OCI-LY7 (cell line): ENCODE measurements at places on chromosomes 3 and 15.
A peak's percentile ranks its signal among the peaks of the same experiment; 100 is the strongest.

DNA sequence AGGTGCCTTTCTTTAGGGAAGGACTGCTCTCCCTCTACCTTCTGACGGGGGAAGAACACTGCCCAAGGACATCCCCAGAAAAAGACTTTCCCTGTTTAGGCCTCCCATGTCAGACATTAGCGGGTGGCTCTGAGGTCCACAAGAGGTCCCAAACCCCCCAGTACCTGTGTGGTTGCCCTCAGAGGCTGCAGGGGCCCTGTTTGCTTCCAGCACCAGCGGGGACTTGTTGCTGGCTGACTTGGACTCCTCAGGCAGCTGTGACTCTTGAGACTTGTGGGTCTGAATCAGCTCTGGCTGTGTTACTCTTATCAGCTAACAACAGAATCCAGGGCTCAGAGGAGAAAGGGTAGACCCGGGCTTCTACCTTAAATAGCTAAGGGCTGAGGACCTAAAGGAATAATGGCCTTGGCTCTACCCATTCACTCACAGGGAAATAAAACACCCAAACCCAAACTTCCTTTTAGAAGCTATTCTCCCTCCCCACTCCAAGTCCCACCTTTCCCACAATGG lies 39.2 kb downstream of the SEMA3G start:
- DNase-seq, result no peak

DNA sequence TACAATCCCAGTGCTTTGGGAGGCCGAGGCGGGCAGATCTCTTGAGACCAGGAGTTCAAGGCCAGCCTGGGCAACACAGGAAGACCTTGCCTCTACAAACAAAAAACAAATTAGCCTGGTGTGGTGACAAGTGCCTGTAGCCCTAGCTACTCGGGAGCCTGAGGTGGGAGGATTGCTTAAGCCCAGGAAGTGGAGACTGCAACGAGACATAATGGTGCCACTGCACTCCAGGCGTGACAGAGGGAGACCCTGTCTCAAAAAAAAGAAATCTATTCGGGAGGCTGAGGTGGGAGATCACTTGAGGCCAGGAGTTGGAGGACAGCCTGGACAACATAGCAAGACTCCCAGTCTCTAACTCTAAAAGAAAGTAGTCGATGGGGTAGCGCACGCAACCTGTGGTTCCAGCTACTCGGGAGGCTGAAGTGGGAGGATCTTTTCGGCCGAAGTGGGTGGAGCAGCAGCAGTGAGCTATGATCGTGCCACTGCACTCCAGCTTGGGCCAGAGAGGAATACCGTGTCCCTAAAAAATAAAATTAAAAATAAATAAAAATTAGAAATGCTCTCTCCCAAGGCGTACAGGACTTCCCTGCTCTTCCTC lies 775 bp downstream of the C3orf33 start:
- no peak for DNase-seq

DNA sequence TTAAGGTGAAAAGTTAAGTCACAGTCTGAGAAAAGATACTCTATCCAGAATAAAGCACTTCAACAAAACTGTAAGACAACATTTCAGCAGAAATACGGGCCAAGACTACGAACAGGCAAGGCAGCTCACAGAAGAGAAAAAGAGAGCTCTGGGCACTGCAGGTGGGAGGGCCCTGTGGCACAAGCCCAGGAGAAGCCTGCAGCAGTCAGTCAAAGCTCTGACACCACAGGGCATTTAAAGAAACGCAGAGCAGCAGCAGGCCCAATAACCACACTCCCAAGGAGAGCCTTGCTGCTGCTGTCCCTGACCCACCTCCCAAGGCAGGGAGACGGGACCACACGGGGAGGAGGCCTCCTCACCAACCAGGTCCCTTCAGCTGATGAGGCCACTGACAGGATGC lies 19.2 kb downstream of the CHSY1 start:
- DNase-seq, result no peak

- no peak for DNase-seq
Measured at GRCh38 chr3:157624801-157625200, 121.6 kb upstream of the VEPH1 start.

DNA sequence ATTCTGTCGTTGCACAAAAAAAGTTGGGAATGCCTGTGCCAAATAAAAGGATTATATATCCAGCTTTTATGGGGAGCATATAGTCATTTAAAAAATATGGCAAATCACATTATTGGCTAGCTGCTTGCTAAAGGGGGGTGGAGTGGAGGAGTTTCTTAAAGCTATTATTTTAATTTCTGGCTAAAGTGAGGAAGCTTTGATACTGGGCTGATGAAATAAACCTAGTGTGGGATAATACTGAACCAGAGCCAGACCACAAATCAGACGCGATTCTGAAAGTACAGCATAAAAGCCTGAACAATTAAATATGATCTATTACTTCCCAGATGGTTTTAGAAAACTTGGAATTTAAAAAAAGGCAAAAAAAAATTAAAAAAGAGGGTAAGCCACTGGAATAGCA lies 14.4 kb downstream of the POLR2M start:
- DNase-seq, result no peak

- peak; percentile 25 for DNase-seq
Measured at GRCh38 chr15:69958496-69959084, 139.1 kb downstream of the TLE3 start.

- no peak for DNase-seq
Measured at GRCh38 chr3:66487465-66487864, 13.4 kb downstream of the LRIG1 start.

- DNase-seq, result no peak
Measured at GRCh38 chr3:179528772-179529171, 34.0 kb upstream of the ACTL6A start.

DNA sequence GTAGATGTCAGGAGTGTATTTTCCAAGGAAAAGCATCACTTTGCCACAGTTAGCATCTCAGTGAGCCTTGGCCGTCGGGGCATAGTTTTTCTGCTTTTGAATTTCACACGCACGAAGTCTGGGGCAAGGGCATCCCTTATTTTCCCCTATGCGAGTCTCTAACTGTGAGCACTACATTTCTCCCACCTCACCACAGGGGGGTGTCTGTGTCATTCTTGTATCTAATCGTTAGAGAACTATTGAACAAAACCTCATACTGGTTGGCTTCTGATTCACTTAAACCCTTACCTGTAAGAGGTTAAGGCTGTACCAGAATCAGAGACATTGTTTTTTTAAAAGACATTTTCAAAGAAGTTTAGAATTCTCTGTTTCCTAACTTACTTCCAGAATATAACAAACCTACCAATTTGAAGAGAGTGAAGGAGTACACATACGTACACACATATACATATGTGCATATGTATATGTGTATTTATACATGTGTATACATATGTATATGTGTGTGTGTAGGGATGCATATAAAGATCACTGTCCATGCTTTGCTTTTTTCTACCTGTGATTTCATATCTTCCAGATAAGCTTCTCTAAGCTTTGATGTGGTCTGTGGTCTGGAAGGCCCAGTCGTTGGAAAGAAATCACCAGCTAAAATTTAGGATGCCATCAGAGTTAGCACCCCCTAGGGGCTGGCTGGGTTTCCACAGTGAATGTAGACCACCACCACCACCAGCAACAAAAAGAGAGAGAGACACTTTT lies 49.4 kb downstream of the MYZAP start:
- DNase-seq, result peak; percentile 11

- no peak for DNase-seq
Measured at GRCh38 chr3:33202711-33203457, 15.7 kb downstream of the SUSD5 start.

DNA sequence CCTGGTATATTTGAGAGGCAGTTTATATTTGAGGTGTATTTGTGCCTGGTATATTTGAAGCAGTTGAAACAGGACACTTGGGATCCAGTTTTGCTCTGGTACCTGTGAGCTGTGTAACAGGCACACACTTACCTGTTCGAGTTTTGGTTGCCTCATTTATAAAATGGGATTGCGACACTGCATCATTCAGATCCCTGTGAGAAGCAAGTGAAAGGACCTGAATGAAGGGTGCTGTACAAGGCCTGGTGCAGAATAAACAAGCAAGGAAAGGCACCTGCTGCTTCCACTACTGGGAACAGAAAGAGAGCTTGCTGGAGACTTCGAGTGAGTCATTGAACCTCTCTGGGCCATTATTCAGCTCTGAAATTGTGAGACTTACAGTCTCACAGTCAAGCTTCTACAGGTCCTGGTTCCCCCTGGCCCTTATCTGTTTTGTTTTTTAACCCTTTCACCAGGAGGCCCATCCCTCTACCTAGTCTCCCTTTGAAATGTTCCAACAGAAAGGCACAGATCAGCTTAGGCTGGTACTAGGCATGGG lies 11.5 kb downstream of the FETUB start:
- DNase-seq, result no peak

- DNase-seq, result no peak
Measured at GRCh38 chr3:125959317-125960065, 9.5 kb upstream of the ROPN1B start.

GRCh38 chr15:53472210-53472609 lies 287.3 kb downstream of the WDR72 start:
- no peak for DNase-seq

DNA sequence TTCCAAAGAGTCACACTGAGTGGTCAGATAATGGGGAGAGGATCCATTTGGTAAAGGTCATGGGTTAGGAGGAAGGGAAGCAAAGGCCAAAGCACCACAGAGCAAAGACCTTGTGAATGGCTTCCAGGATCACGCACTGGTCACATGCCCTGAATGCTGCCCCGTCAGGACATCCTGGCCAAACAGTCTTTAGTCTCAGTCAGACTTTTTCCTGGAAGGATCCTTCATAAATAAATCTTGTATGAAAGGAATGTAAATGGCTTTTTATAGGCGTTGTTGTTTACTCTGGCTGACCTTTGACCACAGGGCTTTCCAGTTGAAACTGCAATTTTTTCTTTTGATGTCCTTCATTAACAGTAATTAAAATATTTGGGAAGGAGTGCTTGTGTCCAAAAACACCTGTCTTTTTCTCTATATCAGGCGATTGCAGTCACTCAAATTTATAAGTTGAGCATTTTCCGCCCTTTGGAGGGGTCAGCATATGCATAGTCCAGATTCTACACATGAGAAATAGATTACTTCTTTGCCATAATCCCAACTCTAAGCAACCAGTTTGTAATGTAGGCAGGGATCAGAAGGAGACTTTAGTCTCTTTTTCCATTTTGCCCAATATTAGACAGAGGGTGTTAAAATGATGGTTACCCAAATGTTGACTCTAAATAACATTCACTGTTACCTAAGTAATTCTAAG lies 48.4 kb downstream of the CHAC1 start:
- DNase-seq, result no peak

GRCh38 chr3:107841831-107842230 lies 249.0 kb downstream of the CD47 start:
- DNase-seq, result no peak

DNA sequence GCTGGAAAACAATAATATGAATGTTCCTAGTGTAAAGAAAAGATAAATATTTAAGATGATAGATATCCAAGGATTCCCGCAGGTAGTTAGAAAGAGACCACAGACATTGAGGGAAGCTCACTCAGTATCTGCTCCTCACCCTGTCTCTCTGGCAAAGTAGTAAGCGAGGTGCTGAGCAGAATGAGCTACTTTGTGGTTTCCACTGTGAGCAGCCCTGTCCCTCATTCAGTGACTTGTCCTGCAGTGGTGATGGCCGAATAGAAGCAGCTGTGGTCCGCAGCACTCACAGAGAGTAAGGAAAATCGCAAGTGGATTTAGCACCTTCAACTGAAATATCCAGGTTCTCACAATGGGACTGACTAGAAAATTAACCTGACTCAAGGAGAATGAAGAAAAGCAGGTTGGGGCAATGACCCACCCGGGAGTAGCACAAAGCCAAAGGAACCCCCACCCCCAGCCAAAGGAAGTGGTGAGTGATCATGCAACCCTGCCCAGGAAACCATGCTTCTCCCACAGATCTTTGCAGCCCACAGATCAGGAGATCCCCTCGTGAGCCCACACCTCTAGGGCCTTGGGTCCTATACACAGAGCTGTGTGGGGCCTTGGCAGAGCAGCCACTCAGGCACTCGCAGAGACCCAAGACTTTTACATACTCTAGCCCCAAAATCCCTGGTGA lies 21.8 kb upstream of the SLC25A38 start:
- DNase-seq, result no peak

- DNase-seq, result no peak
Measured at GRCh38 chr15:54681584-54681983, 515.2 kb downstream of the RSL24D1 start.

DNA sequence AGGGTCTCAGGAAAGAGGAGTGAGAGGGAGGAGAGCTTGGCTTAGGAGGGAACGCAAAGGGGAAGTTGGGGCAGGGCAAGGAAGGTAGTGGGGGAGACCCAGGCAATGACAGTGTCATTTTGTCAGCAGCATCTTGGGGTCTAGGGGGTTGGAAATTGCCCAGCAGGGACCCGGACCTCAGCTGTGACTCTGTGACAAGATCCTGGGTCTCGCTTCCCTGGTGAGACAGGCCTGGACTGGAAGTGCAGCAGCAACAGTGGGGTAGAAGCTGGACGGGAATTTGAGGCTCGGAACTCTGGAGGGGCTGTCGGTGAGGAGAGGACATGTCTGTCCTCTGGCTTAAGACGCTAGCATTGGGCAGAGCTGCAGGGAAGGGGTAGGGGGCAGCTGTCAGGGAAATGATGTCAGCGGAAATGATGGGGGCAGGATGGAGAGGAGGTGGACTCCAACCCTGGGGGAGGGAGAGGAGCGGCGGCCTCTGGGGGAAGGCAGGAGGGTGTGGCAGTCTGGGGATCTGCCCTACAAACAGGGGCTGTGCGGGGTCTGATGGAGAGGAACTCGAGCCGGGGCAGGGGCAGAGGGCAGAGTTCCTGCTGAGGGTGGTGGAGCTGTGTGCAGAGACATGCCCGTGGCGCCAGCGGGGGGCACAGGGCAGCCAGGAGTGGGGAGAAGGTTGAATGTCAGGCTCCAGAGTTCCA lies 12.3 kb downstream of the ANPEP start:
- no peak for DNase-seq

DNA sequence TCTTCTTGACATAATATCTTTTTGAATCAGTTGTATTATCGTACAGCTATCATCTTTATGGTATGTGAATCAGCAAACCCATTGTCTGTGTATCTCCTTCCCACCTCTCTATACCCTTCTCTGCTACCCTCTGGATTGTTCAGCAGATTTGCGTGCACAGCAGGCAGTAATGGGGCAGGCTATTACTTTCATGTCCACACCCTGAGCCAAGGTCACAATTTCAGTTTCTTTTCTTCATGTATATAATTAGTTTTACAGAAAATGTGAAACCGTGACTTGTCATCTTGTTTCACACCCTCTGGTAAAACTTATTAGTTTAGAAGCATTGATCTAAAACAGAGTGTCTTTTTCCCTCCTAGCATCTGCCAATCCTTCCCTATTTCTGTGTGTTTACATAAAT lies 770.4 kb upstream of the SEMA6D start:
- DNase-seq, result no peak

DNA sequence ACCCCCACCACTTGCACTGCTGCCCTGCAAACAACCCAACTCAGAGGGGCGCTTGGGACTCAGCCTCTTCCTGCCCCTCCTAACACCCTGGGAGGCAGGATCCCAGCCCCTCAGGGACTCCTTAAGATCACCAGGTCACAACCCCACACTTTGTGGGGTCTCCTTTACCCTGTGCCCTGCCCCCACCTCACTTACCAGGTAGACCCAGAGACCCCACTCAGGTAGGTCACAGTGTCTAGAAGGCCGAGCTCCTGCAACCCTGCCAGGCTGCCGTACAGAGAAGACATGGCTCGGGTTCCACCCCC lies 9.1 kb downstream of the PLA2G4F start:
- no peak for DNase-seq
